Naive B cell (primary cell): ENCODE measurements at places on chromosomes 13 and 19. TPM values are rescaled to one million over a fixed set of nuclear protein-coding genes. Genes with fewer than 3 reads are reported as not detected.
A peak's percentile ranks its signal among the peaks of the same experiment; 100 is the strongest.

GRCh38 chr19:46481223-46481848, 10.0 kb upstream of the PNMA8A start:
- H3K36me3 ChIP-seq: no peaks in the 10 kb centered on the region
- no peak overlapping the region for H3K4me3 ChIP-seq
- peaks cover 66% of the 10 kb centered on the region for H3K27me3 ChIP-seq
- no peak overlapping the region for H3K27ac ChIP-seq

- no peaks in the 10 kb centered on the region for H3K27me3 ChIP-seq
- DNase-seq: peak; percentile 63
- H3K36me3 ChIP-seq: no peaks in the 10 kb centered on the region
- H3K4me1 ChIP-seq: peaks cover 34% of the 10 kb centered on the region
- H3K27ac ChIP-seq: peak within 1 kb of the TSS; percentile 81
Observed at GRCh38 chr19:12801466-12802266, at the start of the genes PRDX2 and THSD8. Gene PRDX2 (minus strand): TSS chr19:12801800. CDS start chr19:12801261, 539 bp downstream. Gene THSD8 (plus strand): TSS chr19:12802069. CDS start chr19:12802072, 3 bp downstream.

Gene LCP1
- 846 TPM for polyA plus RNA-seq

GRCh38 chr19:45423033-45423588, 606 bp downstream of the ERCC1 start:
- peaks cover 62% of the 10 kb centered on the region for H3K4me1 ChIP-seq
- peak overlapping the region; percentile 97 for H3K4me3 ChIP-seq
- H3K27me3 ChIP-seq: peaks cover 1% of the 10 kb centered on the region
- H3K27ac ChIP-seq: peak overlapping the region; percentile 99
